ENCODE measurements at places on chromosomes 11 and 22.

DNA sequence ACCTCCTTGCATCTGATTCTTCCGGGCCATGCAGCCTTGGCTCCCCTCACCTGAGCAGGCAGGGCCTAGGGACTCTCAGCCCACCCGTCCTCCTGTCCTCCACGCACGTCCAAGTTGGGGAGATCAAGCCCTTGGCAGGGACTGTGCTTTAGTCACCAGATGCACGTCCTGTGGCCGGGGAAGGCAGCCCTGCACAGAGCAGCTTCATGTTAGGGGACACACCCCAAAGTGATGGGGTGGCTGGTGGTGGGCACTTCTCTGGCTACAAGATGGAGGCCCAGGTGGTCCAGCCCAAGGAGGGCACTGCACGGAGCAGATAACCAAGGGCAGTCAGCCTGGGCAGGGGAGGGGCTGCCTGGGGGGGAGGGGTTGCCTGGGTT is 1.2 kb downstream of the MUC5B start:
- no peak for DNase-seq

GRCh38 chr22:44667276-44667675 is 34.7 kb upstream of the PRR5 start:
- no peak for DNase-seq

DNA sequence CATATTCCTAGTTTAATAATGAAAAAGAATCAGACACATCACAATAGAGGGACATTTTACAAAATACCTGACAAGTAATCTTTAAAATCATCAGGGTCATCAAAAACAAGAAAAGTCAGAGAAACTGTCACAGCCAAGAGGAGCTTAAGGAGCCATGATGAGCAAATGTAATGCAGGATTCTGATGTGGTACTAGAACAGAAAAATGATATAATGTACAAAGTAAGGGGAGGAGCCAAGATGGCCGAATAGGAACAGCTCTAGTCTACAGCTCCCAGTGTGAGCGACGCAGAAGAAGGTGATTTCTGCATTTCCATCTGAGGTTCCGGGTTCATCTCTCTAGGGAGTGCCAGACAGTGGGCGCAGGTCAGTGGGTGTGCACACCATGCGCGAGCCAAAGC is 198.0 kb upstream of the FAT3 start:
- no peak for DNase-seq

DNA sequence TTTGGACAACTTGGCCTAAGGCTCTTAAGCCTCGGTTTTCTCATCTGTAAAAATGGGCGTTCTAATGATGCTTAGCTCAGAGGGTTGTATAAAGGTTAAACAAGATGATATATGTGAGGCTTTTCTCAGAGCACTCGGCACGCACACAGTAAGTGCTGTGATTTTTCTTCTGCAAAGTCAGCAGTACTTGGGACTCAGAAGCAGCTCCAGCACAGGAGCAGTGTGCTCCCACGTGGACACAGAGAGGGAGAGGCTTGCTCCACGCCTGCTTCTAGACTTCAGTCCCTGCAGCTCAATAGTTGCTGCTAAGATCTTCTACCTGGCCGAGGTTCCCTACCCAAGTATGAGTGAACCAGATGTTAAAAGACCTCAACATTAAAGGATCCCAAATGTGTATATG is 39.9 kb upstream of the PHF21A start:
- DNase-seq: no peak

DNA sequence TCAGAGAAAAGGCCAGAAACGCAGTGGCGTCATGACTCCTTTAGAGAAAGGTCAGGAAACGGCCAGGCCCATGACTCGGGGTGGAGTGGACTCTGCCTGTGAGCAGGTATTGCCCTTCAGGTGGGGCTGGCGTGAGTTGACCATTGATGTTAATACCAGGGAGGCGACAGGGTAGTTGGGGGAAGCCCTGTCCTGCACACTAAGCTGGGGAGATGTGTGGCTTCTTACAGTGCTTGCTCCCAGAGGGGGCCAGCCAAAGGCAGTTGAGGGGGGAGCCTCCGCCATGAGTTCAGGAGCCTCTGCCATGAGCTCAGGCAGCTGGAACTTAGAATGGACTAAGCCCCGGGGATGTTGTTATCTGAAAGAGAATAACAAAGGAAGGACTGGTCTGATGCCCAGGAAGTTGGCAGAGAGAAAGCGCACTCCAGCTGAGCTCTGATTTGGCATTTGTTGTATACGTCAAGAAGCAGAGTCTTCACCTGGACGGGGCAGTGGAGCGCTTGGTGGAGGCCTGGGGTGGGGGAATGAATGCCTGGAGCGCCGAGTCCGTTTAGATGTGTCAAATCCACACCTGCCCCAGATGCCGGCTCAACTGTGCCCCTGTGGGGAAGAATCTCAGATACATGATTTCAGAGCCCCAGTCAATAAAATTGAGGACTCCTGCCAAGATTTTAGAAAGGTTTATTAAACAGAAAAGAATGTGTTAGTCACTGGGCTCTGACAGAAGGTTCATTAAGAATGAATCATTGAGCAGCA is 222.5 kb downstream of the TBC1D22A start:
- DNase-seq: no peak

GRCh38 chr22:50008151-50009040 is 4.2 kb downstream of the IL17REL start:
- DNase-seq: no peak

GRCh38 chr11:124481365-124482323 is 36.1 kb upstream of the OR8B8 start:
- no peak for DNase-seq

DNA sequence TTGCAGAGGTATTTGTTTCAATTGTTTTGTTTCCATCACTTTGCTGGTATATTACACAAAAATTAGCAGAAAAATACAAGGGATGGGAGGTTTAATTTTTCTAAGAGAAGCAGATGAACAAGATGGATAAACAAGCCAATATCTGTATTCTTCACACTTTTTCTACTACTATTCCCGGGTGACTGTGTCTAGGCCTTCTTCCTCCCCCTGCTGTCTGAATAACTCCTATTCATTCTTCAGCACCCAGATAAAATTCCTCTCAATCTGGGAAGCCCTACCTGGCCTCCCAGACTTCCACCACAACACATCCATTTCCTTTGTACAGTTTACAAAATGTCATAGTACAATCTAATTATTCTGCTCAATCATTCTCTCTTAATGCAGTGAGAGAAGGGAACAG is 666.6 kb upstream of the TENM4 start:
- DNase-seq: no peak

DNA sequence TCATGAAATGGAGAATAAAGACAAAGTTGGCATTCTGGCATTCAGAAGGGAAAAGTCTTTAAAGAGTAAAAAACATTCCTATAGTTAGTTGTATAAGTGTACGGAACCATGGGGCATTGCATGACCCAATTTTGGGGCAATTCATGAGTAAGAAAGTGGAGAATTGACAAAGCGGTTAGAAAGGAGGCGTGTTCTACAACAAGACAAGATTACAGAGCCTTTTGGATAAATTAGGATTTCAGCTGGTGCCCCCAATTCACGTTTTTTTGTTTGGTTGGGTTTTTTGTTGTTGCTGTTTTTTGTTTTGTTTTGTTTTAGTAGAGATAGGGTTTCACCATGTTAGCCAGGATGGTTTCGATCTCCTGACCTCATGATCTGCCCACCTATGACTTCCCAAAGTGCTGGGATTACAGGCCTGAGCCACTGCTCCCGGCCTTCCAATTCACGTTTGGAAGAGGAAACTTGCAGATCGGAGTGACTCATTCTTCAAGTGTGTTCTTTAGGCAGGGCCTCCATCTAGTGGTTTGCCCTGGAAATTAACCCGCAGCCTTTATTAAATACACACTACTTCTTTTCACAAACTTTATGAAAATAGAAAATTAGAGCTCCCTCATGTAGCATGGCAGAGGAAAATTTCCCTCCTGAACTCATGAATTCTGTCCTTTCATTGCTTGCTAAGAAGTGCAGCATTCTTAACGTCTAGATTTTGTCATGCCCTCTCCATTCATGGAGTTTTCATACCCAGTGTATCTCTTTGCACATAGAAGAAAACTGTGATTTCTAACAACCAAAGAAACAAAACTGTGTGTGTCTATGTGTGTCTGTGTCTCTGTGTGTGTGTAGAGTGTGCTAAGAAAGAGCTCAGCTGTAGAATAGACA is 118.1 kb downstream of the BBOX1 start:
- no peak for DNase-seq

- DNase-seq: no peak
Measured at GRCh38 chr11:88250566-88251242, 75.5 kb upstream of the RAB38 start.
